ENCODE measurements at places on chromosomes 12 and 14. TPM values are rescaled to one million over a fixed set of nuclear protein-coding genes. Genes with fewer than 3 reads are reported as not detected.

DNA sequence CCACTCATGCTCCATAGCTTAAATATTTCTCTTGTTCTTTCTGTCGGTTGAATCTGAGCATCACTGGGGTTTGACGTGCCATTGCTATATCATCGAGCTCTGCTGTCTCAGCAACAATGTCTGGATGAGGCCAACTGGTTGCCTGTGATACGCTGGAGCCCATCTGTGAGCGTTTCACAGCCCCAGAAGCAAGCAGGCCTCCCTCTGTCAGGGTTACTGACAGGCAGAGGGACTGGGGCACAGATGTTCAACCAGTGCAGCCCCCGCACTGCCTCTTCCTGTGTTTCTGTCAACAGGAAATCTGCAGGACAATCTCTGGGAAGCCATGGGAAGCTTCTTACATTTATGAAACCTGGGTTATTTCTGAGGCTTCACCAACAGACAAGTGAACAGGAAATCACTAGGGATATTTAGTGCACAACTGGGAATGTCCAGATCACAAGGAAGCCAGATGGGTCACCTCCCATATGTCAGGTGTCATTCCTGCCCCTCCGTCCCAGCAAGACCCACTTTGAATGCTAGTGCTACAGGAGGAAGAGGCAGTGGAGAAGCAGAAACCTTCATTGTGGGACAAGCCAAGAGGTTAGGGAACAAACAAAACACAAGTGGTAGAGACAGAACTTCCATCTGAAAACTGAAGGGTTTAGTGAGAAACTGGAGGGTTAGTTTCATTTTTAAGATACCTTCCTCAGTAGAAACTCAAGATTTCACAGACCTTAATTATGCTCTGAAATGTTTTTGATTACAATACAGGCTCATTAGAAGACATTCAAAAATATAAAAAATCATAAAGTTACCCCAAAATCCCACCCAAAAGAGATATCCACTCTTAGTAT is 24.1 kb downstream of the DMAC2L start:
- DNase-seq, result peak; percentile 61

CFAP73 gene
- 6.7 TPM for polyA plus RNA-seq

- DNase-seq, result no peak
Measured at GRCh38 chr12:63038713-63039100, 103.8 kb upstream of the PPM1H start.

- DNase-seq, result no peak
Measured at GRCh38 chr12:68612697-68613096, 2.0 kb downstream of the RAP1B start.

- no peak for DNase-seq
Measured at GRCh38 chr14:92049781-92050180, 9.9 kb upstream of the TRIP11 start.

- DNase-seq, result no peak
Measured at GRCh38 chr14:20624495-20625070, 16.9 kb downstream of the OR6S1 start.

DNA sequence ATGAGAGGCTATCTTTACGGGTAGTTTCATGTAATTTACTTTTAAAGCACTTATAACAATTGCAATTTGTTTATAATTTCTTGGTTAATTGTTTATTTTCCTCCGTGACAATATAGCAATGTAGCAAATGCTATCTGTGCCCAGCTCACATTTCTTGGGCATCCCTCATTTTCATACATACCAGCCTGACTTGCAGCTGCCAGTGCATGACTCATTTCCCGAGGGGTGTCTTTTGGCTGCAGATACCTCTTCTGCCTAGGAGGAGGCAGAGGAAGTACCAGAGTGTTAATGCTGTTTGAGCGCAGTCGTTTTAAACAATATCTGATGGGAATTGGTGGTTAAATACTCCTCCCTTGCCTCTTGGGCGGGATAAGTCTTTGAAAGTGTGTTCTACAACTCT is 104.2 kb upstream of the ABCD2 start:
- no peak for DNase-seq
